Stimulated activated CD8-positive, alpha-beta memory T cell treated with anti-CD3 and anti-CD28 coated beads, Interleukin-4, amount 100 ng/mL, for 4 hours (primary cell): ENCODE measurements at places on chromosomes 1 and 21.

- no peak for DNase-seq
Measured at GRCh38 chr1:154342132-154342531, 16.8 kb downstream of the ATP8B2 start.

- DNase-seq, result no peak
Measured at GRCh38 chr1:230570724-230571360, 71.4 kb upstream of the COG2 start.

DNA sequence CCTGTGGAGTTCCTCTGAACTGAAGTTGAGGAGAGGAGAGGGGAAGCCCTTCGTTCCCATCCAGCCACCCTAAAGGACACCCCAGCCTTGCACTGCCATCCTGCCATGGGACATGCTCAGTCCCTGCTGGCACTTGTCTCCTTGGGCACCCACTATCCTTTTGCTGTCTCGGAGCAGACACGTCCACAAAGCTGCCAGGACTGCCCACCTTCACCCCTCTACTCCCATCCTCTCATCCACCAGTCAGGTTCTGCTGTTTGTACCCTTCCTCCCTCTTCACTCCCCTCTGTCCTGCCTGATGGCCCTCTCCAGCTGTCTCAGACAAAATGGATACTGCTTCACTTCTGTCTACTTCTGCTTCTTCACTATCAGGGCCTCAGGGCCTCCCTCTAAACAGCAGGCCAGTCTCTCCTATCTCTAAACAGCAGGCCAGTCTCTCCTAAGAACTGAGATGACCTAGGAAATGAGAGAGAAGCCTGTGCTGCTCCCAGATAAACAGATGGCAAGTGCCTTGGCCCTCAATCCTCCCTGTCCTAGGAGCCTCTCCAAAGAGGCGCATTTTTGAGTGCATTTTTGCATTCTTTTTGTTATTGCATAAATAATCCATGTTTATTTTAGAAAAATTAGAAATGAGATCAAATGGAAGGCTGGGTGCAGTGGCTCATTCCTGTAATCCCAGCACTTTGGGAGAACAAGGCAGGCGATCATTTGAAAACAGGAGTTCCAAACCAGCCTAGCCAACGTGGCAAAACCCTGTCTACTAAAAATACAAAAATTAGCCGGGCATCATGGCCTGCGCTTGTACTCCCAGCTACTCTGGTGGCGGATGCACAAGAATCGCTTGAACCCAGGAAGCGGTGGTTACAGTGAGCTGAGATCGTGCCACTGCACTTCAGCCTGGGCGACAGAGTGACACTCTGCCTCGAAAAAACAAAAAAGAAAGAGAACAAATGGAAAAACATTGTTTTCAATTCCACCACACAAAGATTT, 4.4 kb upstream of the PYCR2 start:
- no peak for DNase-seq

DNA sequence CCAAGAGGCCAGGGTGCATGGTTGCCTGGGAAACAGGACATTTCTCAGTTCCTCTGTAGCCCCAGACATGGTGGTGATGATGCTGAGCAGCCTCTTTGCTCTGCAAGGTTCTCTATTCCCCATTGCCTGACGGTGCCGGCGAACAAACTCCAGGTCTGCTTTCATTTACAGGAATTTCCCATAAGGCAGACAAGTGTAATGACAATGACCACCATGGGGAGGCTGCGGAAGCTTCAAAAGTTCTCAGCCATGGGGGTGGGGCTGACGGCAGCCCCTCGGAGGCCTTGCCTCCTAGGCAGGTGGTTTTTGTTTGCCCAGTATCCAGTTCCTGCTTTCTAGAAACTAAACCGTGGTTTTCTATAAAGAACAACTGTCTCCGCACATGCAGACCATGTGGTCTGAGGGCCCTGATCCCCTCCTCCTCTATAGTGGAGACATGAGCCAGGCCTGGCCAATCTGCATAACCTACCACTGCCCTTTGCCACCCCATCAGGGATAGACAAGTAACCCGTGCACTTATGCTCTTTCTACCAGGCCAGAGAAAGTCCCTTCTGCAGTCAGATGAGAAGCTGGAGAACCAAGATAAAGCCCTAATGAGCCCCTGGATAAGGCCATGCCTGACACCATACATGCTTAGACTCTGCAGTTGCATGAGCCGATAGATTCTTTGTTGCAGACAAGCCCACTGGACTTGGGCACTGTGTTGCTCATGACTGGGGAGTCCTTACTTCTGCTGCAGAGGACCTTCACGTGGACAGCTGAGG, 54.1 kb downstream of the LDLRAD2 start:
- DNase-seq, result no peak

GRCh38 chr1:25522031-25522655, 21.3 kb upstream of the LDLRAP1 start:
- no peak for DNase-seq

- DNase-seq, result no peak
Measured at GRCh38 chr1:81439046-81439823, 361.5 kb upstream of the ADGRL2 start.

DNA sequence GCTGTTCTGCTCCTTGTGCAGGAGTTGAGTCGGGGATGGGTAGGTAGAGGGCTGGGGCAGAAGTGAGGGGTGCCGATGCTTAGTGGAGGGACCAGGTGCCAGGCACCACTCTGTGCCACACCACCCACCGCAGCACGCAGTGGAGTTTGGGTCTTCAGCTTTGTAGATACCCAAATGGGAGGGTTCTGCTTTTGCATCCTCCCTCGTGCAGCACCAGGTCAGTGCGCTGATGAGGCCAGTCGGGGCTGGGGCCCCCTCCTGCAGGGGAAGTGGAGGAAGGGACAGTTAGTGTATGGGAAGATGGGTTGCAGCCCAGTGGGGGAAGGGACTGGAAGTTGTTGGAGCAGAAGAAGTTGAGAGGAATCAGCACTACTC, 244.0 kb downstream of the RHOU start:
- no peak for DNase-seq

GRCh38 chr1:39266269-39266668, 61.8 kb downstream of the MACF1 start:
- DNase-seq, result no peak

- no peak for DNase-seq
Measured at GRCh38 chr1:3768811-3769390, 3.6 kb upstream of the SMIM1 start.

DNA sequence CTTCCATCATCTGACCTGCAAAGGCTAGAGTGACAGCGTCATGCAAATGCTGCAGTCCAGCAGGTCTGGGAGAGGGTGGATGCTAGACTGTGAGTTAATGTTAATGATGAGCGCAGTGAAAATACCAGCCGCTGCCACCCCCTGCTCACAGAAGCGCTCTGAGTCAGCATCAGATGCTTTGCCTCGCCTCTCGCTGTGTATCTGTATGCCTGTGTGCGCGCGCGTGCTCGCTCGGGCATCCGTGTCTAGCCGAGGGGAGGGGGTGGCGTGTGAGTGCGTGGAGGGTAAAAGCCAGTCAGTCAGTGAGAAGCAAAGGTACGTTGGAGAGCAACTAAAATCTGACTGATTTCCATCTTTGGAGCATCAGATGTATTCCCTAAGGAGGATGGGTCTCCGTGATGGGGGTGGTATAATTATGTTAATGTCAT, 858.7 kb downstream of the USP25 start:
- DNase-seq, result no peak

- DNase-seq, result no peak
Measured at GRCh38 chr1:38524025-38524641, 335.4 kb downstream of the RRAGC start.

DNA sequence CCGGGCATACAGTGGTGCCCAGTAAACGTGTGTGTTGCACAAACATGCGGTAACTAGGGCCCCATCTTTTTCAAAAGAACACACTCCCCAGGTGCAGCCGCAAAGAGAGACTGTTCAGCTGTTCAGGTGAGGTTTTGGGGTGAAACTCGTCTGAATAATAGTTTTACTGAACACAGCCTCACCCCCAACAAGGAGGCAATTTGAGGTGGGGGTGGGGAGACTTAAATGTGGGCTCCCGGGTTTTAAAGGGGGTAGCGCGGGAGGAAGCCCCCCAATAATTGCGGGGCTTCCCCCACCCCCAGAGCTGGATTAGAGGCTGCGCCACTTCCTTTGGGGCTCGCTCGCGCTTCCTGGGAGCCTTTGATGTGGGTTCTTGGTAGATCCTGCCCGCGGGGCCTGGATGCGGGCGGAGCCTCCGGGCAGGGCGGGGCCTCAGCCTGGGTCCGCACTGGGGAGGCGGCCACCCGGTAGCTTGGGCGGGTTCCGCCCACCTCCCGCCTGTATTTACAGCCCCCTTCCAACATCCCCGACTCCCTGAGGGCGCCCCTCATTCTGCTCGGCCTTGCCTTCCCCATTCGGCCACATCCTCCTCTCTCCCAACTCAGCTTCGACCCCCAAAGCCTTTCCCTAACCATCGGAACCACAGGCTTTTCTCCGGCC, 6.4 kb upstream of the EPHA2 start:
- peak; percentile 10 for DNase-seq

GRCh38 chr21:34715518-34715917, 46.7 kb downstream of the CLIC6 start:
- no peak for DNase-seq

- DNase-seq, result no peak
Measured at GRCh38 chr1:92515796-92516201, 29.1 kb upstream of the GFI1 start.

GRCh38 chr21:35981514-35982070, 78.7 kb downstream of the SETD4 start:
- no peak for DNase-seq

GRCh38 chr1:36591278-36591677, 108.6 kb upstream of the CSF3R start:
- DNase-seq, result no peak

GRCh38 chr1:155320661-155321617, at the start of gene RUSC1:
RUSC1 (plus strand) TSS chr1:155320894; CDS start chr1:155321774, 880 bp downstream.
- peak; percentile 46 for DNase-seq

DNA sequence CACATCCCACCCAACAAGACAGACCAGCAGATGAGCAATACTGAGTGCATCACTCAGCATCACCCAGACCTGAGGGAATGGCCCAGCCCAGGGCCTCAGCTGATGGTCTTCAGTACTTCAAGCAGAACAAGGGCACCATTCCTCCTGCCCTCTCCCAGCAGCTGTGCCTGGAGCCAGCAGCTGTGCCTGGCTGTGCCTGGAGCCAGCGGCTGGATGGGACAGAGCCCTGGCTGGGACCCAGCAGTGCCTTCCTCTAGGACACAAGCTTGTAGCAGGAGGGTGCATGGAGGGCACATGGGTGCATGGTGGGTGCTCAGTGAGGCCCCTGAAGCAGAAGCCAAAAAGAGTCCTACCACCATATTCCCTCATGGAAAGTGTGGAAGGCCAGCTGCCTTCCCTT, 583.8 kb downstream of the NPHP4 start:
- DNase-seq, result no peak

DNA sequence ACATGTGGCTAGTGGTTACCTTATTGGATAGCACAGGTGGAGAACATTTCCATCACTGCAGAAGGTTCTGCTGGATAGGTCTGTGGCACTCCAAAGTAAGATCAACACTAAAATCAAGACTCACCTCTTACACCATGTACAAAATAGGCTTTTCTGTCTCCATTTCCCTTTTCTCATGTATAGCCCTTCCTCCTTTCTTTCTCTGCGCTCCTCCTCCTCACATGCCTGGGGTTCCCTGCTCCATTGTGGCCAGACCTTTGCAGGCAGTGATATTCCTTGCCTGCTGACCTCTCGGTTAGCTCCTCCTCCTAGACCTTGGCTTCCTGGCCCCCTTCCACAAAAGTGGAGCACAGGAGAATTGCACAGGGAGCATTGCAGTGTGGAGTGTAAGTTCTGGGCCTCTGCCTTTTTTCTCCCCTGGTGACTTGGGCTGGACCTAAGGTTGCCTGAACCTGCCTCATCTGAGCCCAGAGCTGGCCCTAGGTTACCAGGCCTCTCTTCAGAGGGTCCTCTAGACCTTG, 33.2 kb upstream of the RBM15 start:
- DNase-seq, result no peak

DNA sequence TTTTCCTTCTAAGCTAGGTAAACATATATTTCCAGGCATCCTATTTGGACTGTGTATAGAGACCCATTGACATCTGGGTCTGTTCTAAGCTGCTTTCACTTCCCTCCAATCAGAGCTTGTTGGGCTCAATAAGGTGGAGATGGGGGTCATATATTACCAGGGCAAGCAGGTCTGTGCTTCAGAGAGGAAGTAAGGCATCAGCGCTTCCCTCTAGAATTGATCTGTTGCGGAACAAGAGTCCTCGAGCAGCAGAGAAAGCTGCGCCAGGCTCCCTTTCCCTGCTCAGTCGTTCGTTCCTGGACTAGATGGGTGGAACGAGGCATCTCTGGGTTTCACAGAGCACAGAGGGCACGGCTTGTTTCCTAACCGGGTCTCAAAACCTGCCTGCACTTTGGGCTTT, 63.5 kb downstream of the DISC1 start:
- no peak for DNase-seq

DNA sequence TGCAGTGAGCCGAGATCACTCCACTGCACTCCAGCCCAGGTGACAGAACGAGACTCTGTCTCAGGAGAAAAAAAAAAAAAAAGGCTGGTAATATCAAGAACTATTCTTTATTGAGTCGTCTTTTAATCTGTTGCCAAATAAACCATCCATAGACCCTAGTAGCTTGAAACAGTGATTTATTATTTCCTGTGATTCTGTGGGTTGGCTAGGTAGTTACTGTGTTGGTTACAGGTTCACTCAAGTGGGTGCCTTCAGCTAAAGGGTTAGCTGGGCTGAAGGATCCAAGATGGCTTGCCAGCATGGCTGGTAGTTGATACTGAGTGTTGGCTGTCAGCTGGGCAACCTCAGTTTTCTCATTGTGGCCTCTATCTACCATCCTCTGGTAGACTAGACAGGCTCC, 9.2 kb downstream of the TLCD4 start:
- DNase-seq, result no peak

DNA sequence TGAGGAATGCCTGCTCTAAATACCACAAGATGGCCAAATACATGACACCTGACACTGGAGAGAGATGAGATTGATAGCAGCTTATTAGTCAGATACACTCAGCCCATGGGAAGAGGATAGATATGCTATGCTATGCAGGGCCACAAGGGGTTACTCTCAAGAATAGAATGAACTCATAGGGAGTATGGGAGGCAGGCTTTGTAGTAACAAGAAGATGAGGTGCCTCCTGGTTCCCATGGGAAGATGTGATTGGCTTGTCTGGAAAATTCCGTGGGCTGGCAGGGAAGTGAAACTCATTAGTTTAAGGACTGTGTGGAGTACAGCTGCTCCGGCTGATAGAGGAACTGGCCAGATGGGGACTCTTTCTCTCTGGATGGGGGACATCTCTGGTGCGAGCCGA, 16.5 kb downstream of the CCDC30 start:
- DNase-seq, result no peak

- DNase-seq, result no peak
Measured at GRCh38 chr1:170533298-170533697, 1.3 kb downstream of the GORAB start.

- no peak for DNase-seq
Measured at GRCh38 chr1:197973206-197973605, 56.0 kb downstream of the LHX9 start.

GRCh38 chr1:244970236-244970743, 105.9 kb upstream of the HNRNPU start:
- no peak for DNase-seq

GRCh38 chr1:110348050-110348449, 8.9 kb downstream of the RBM15 start:
- DNase-seq, result no peak

GRCh38 chr1:229651546-229651945, 25.5 kb downstream of the URB2 start:
- DNase-seq, result no peak

- DNase-seq, result no peak
Measured at GRCh38 chr1:101506541-101507164, 269.8 kb downstream of the S1PR1 start.
